ENCODE measurements at places on chromosomes 13 and 19. TPM values are rescaled to one million over a fixed set of nuclear protein-coding genes. Genes with fewer than 3 reads are reported as not detected.

DNA sequence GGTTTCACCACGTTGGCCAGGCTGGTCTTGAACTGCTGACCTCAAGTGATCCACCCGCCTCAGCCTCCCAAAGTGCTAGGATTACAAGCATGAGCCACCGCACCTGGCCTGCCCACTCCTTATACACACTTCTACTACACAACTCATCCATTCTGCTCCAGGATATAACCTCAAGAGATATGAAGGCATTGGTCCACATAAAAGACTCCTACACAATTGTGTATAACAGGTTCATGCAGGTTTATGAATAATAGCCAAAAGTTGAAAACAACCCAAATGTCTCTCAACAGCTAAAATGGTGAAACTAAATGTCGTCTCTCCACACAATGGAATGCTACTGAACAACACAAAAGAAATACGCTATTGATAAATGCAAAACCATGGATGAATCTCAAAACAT, 58.1 kb downstream of the INSR start:
- no peak for DNase-seq

DNA sequence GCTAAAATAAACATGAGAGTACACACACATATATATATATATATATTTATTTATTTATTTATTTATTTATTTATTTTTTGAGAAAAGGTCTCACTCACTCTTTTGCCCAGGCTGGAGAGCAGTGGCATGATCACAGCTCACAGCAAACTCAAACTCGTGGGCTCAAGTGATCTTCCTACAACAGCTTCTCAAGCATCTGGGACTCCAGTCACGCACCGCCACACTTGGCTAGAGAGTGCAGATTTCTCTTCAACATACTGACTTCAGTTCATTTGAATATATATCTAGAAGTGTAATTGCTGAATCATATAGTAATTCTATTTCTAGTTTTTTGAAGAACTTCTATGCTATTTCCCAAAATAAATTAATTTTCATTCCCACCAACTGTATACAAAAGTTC, 1711.8 kb downstream of the SLITRK5 start:
- no peak for DNase-seq

DNA sequence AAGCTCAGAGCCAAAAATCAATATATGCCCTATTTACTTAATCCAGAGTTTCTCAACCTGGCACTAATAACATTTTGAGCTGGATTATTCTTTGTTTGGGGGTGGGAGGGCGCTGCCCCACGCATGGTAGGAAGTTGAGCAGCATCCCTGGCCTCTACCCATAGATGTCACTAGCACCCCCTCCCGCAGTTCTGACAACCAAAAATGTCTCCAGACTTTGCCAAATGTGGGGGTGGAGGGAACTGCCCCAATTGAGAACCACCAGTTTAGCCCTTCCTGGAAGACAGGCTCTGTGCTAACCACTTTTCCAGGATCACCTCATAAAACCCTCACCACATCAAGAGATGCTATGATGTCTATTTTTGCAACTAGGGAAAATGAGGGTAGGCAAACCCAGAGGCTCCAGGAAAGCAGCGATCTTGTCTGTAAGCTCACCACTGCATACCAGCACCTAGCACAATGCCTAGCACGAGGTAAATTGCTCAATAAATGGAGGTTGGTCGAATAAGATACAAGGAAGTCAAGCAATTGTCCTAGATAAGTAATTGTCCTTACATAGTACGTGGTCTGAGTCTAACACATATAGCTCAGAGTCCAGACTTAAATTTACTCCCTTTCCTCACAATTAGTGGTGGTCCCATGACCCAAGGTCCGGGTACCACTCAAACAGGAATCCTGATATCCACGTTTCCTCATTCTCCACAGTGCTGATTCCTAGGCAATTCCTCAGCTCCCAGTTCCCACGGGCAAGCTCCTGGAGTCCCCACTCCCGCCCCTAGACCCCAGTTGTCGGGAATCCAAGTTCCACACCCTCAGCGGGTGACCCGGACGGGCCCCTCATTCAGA, 892 bp downstream of the TRIR start:
- peak; percentile 79 for DNase-seq

DNA sequence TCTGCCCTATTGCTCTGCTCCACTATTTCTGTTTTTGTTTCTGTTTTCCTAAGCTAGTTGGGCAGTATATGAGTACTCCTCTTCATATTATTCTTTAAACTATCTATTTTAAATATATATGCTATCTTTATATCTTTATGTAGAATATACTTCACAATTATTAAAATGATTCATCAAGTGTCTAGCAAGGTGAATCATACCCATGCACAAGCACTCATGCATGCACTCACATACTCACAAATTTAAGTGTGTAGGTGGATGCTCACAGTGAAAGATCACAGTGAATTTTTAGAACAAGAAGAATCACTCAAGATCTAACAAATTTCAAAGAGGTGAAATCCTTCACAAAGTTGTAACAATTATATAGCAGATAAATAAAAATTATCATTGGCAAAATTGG, 435.6 kb upstream of the SLITRK5 start:
- DNase-seq = no peak

DNA sequence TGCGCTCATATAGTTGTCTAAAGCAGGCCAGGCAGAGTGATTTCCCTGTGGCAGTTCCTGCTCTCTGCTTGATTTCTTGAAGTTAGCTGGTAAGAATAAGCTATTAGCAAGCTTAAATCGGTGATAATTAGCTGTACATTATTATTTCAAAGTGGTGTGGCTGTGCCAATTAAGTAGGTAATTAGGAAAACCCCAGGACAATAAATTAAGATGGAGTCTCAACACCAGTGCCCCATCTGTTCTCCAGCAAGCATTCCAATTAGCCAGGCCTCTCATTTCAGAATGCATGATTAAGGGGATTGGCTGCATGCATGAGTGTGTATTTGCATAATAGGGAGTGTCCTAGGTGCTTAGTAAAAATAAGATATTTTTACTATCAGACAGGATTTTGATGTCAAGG, 342.3 kb downstream of the GPC5 start:
- no peak for DNase-seq

- no peak for DNase-seq
Observed at GRCh38 chr19:15524781-15525180, 16.5 kb downstream of the CYP4F22 start.

GRCh38 chr19:40612831-40613689, 11.9 kb downstream of the LTBP4 start:
- peak; percentile 90 for DNase-seq

- DNase-seq = no peak
Observed at GRCh38 chr19:42277821-42278451, 8.9 kb downstream of the CIC start.

- no peak for DNase-seq
Observed at GRCh38 chr13:75907044-75907443, 270.9 kb downstream of the LMO7 start.

- peak; percentile 35 for DNase-seq
Observed at GRCh38 chr19:2235381-2236063, 607 bp downstream of the PLEKHJ1 start.

- no peak for DNase-seq
Observed at GRCh38 chr19:55379174-55379573, 2.5 kb downstream of the TMEM190 start.

GRCh38 chr19:5628919-5629481, 6.1 kb downstream of the SAFB start:
- no peak for DNase-seq

- no peak for DNase-seq
Observed at GRCh38 chr13:22127277-22128164, 456.6 kb downstream of the FGF9 start.

- no peak for DNase-seq
Observed at GRCh38 chr19:49888510-49888824, 8.2 kb downstream of the IL4I1 start.

Gene CCDC70
- total RNA-seq = 0.72 TPM

Gene PSG1
- total RNA-seq = not detected

Gene CD209
- not detected for total RNA-seq

Gene CA11
- 11.1 TPM for total RNA-seq

Gene MAST1
- total RNA-seq = 3.0 TPM

Gene FARSA
- total RNA-seq = 128 TPM

Gene LILRB2
- total RNA-seq = not detected

Gene RFPL4AL1
- not detected for total RNA-seq

Gene SHD
- total RNA-seq = not detected

Gene RAX2
- total RNA-seq = not detected

Measured in activated CD8-positive, alpha-beta T cell treated with anti-CD3 and anti-CD28 coated beads for 36 hours (primary cell).